Stimulated activated CD4-positive, alpha-beta T cell treated with anti-CD3 and anti-CD28 coated beads, Interleukin-2, amount 100 ng/mL, for 4 hours (primary cell): ENCODE measurements at places on chromosomes 16 and 17.
A peak's percentile ranks its signal among the peaks of the same experiment; 100 is the strongest.

- no peak for DNase-seq
Measured at GRCh38 chr17:21186399-21187187, 27.4 kb downstream of the TMEM11 start.

DNA sequence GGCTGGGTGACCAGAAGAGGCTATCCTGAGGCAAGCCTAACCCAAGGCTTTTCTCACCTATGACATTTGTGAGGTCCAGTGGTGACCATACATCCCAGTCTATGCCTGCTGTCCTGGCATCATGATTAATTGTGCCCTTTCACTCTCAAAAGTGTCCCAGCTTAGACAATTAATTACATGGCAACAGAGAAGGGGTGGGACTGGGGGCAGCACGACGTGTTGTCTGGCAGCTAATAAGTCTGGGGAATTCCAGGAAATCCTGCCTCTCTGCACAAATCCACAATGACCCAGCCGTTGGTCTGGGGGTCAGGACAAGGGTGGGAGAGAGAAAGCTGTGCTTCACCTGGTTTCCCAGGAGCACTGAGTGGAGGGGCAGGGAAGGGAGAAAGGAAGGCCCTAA, 14.0 kb upstream of the MTMR4 start:
- no peak for DNase-seq

- DNase-seq: peak; percentile 28
Measured at GRCh38 chr17:79045842-79046196, 21.9 kb downstream of the C1QTNF1 start.

- DNase-seq: no peak
Measured at GRCh38 chr16:30867747-30868146, 26.1 kb downstream of the BCL7C start.

DNA sequence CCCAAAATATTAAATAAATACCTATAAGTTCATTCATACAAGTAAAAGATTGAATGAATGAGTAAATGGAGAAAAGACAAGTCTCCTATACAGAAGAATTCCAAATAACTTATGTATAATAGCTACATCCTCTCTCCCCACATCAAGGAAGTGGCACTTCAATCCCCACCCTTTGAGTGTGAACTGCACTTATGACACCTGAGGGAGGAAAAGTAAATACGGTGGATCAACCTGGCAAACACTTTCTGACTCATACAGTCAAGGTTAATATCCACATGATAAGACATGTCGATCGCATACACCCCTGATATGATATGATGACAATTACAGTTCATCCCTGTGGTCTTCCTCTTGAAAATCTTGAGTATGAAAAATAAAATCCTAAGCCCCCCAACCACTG, 18.0 kb downstream of the SLFN12L start:
- no peak for DNase-seq

DNA sequence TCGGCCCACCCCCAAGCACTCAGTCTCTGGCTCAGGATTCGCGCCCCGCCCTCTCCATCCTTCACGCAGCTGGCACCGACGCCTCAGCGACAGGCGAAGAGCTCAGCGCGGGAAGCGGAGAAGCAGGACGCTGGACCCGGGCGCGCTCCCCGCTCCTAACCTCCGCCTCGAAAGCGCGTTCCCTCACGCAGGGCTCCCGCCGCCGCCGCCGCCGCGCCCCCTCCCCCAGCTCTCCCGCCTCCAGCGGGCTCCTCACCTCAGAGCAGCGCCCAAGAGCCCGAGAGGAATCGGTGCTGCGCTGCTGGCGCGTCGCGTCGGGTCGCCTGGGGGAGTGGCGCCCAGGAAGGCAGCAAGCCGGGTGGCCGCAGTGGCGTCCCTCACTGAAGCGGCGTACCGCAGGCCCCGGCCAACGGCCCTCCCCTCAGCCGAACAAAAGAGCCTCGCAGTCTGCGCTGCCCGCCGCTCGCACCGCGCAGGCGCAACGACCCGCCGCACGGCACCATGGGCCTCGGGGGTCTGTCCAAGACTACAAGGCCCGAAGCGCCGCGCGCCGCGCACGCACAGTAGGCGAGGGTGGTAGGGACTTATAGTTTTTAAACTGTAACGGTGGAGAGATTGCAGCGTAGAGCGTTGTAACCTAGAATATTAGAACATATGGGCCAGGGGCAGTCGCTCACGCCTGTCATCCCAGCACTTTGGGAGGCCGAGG, at the start of gene CBX1:
TSS of gene CBX1 (minus strand) at position 467 of the 709 bp plus-strand sequence. CDS start 24,474 bp downstream, outside the sequence.
- DNase-seq: peak; percentile 90

DNA sequence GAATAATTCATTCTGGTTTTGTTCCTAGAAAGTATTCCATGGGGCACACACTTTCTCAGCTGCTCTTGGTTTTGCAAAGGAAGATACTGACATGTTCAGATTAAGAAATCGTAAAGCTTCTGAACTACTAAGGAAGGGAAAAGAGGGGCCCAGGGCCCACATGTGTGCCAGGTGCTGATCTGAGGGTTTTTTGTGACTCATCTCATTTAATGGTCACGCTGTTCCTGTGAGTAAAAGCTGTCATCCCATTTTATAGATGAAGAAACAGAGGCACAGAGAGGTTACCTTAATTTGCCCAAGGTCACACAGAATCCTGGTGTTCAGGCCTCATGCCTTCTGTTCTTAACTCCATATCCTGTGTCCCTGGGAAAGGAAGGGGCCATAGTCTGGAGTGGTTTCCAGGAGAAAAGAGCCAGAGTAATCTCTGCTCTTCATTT, 113.2 kb downstream of the MSI2 start:
- DNase-seq: no peak

GRCh38 chr17:81549031-81549557, 3.1 kb downstream of the FAAP100 start:
- no peak for DNase-seq

- no peak for DNase-seq
Measured at GRCh38 chr16:100989-101388, 23.0 kb downstream of the MPG start.

DNA sequence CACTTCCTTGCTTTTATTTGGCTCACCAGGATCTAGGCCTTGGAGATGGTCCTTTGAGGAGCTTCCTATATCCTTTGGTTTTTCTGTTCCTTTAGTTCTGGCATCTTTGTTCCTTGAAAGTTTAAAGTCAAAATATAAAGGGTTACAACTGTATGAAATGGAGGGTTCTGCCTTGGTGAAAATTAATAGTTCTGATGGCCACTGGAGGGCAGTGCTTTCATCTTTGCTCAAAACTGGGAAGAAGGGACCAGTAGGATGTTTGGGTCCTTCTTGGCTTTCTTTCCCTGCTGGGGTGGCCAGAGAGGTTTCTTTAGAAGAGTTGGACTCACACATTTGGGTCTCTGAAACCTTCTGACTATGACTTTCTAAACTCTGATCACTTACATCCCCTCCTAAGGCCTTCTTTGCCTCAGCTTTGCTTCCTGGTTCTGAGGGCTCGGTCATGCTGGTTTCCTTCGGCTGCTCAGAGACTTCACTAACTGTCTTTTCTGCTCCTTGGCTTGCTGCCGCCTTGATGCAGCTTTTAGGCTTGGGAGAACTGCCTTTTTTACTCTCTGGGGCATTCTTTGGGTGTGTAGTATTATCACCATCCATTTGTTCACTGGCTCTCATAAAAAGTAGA, 10.9 kb upstream of the ITGA2B start:
- no peak for DNase-seq

GRCh38 chr16:78117391-78117790, 17.9 kb downstream of the WWOX start:
- DNase-seq: no peak

GRCh38 chr17:27579897-27580321, 51.1 kb upstream of the LGALS9 start:
- no peak for DNase-seq

DNA sequence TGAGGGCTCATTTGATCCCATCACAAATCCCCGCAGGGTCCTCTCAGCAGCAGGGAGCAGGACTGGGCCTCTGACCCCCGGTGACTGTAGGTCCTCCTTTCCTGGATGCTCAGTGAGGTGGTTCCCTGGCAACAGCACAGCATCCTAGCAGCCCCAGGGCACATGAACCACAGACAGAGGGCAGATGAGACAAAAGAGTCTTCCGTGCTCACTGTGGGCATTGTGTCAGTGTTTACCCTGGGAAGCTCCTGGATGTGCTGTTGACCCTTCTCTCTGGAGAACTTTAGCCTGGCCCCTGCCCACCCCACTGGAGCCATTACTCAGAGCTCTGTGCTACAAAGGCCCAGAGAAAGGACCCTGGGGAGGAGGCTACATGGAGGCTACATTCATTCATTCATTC, 21.7 kb upstream of the TMEM220 start:
- no peak for DNase-seq

GRCh38 chr16:27828671-27829070, 234.8 kb downstream of the GSG1L start:
- DNase-seq: no peak

DNA sequence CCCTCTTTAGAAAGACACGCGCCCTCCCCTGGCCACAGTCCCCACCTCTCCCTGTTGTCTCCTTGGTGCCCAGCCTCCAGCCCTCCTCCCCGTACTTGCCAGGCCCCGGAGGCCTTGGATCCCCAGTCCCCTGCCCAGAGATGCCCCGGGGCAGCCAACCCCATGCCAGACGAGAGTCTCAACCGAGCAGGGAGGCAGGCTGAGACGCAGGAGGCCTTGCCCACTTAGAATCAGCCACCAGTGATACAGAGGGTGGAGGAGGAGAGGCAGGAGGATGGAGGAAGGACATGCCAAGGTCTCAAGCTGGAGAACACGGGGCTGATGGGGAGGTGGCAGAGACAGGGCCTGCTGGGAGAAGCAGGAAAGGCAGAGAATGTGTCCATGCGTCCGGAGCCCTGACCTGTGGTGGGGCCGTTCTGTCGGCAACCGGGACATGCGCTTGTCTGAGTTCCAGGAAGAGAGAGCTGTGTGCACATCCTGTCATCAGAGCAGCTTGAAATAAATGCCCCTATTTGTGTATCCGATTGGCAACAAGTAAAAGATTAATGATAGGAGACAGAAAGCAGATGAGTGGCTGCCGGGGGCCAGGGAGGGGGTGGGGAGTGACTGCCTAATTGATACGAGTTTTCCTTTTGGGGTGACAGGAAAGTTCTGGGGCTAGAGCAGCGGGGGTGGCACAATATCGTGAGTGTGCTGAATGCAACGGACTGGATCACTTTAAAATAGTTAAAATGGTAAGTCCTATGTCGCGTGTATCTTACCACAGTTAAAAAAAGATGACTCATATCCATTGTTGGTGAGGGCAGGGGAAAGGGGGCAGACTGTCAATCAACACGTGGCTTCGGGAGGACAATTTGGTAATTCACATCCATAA, 44.7 kb upstream of the MEAK7 start:
- peak; percentile 55 for DNase-seq

- DNase-seq: no peak
Measured at GRCh38 chr17:29051731-29052130, 8.8 kb downstream of the PIPOX start.

- no peak for DNase-seq
Measured at GRCh38 chr16:75265911-75266701, 14.7 kb upstream of the BCAR1 start.

DNA sequence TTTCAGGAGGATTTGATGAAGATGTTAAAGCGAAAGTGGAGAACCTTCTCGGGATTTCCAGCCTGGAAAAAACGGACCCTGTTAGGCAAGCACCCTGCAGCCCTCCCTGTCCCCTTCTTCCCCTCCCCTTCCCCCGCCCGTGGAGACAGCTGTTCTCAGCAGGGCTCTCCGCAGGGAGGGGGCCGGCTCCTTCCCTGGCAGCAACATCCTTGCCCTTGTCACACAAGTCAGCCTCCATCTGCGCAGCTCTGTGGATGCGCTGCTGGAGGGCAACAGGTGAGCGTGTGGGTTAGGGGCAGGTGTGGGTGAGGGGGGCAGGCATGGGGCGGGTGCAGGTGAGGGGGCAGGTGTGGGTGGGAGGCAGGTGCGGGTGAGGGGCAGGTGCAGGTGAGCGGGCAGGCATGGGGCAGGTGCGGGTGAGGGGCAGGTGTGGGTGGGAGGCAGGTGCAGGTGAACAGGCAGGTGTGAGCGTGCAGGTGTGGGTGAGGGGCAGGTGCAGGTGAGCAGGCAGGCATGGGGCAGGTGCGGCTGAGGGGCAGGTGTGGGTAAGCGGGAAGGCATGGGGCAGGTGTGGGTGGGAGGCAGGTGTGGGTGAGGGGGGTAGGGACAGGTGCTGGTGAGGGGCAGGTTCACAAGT, 9.4 kb downstream of the CYBC1 start:
- no peak for DNase-seq

DNA sequence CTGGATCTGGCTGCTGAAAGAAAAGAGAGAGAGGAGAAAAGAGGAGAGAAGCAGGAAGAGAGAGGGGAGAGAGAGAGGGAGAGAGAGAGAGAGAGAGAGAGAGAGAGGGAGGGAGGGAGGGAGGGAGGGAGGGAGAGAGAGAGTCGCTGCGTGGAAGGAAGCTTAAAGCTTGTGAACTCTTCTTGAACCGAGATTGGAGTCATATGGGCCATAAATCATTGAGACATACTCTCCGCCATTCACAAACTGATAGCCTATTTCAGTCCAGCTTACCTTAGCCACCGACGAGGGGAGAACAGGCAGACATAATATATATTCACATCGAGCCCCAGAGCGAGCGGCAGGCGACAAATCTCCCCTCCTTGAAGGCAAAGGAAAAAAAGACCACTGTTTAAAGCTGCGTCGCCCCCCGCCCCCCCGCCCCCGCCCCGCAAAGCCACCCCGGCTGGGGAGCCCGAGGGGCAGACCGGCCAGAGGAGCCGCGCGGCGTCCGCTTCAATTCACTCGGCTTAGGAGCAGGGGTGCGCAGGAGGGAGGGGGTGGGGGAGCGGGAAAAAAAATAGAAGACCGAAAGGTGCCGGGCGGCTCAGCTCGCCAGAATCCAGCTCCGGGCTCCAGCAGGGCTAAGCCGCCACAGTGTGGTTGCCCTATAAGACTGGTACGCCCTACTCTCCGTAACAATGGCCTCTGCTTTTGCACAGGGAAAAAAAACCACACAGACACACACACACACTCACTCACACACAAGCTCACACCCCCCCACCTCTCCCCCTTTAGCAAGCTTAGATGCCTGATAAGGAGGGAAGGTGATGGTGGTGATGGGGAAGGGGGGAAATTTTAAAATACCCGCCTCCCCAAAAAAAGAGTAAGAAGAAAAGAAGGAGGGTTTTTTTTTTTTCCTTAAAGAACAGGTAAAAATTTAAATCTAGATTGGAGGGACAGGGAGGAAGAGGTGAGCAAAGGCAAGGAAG, 10.6 kb upstream of the HOXB2 start:
- DNase-seq: no peak

- no peak for DNase-seq
Measured at GRCh38 chr17:7560172-7561027, 1.3 kb upstream of the SENP3 start.

GRCh38 chr17:81431545-81432482, 36.6 kb downstream of the BAHCC1 start:
- no peak for DNase-seq
